ENCODE measurements at places on chromosomes 5 and 9. TPM values are rescaled to one million over a fixed set of nuclear protein-coding genes. Genes with fewer than 3 reads are reported as not detected.

DNA sequence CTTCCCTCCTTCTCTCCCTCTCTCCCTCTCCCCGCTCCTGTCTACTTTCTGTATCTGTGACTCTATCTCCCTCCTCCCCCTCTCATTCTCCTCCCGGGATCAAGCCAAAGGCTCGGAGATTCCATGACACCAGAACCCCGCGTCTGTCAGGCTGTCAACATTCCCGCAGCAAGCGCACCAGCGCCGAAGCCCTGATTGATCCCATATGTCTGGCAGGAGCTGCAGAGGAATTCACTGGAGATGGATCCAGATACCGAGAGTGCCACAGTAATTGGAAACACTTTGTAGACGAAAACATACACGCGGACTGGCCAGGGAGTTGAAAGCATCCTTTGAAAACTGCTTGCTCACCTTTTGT is 300 bp upstream of the SVEP1 start:
- no peaks in the 10 kb centered on the region for H3K36me3 ChIP-seq
- H3K4me3 ChIP-seq = peak overlapping the region; percentile 77
- peak overlapping the region; percentile 65 for H3K27ac ChIP-seq
- no peaks in the 10 kb centered on the region for H3K27me3 ChIP-seq
- DNase-seq = no peak
- H3K4me1 ChIP-seq = peaks cover 9% of the 10 kb centered on the region

GRCh38 chr9:96461336-96461735 is 11.4 kb downstream of the HABP4 start:
- peaks cover 16% of the 10 kb centered on the region for H3K4me1 ChIP-seq
- H3K27me3 ChIP-seq = no peaks in the 10 kb centered on the region
- H3K36me3 ChIP-seq = peaks cover 5% of the 10 kb centered on the region
- no peak overlapping the region for H3K27ac ChIP-seq

The ENHO gene
- total RNA-seq = not detected

The LCN9 gene
- not detected for total RNA-seq

- no peaks in the 10 kb centered on the region for H3K4me1 ChIP-seq
- H3K27me3 ChIP-seq = no peaks in the 10 kb centered on the region
- no peak overlapping the region for H3K27ac ChIP-seq
- no peaks in the 10 kb centered on the region for H3K36me3 ChIP-seq
Measured at GRCh38 chr9:105076729-105077128, 148.8 kb upstream of the ABCA1 start.

GRCh38 chr9:38240051-38240450 is 152.5 kb upstream of the ALDH1B1 start:
- H3K27ac ChIP-seq = no peak overlapping the region
- H3K27me3 ChIP-seq = no peaks in the 10 kb centered on the region
- no peaks in the 10 kb centered on the region for H3K4me1 ChIP-seq

GRCh38 chr5:54837093-54837492 is 148.3 kb downstream of the ESM1 start:
- no peak overlapping the region for H3K27ac ChIP-seq
- no peak for DNase-seq
- H3K36me3 ChIP-seq = no peaks in the 10 kb centered on the region
- H3K4me1 ChIP-seq = no peaks in the 10 kb centered on the region
- H3K27me3 ChIP-seq = no peaks in the 10 kb centered on the region
- no peak overlapping the region for H3K4me3 ChIP-seq
